Esophagus squamous epithelium (tissue), 5 donors: ENCODE measurements at places on chromosomes 11 and 22.
A peak's percentile ranks its signal among the peaks of the same experiment; 100 is the strongest.

DNA sequence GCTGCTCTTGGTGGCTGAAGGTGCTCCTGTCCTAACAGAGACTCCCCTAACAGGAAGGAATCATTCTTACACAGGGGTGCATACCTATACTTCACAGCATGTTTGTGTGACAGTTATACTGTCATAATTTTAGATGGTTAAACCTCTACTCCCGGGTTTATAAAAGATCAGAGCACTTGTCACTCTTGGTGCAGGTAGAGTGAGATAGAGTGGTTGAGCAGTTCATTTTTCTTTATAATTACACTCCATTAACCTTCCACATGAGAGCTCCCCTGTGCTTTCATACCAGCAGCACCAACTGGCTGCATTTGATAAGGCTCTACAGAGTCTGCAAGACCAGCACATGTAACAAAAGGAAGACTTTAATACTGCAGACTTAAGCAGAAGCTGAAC is 72.9 kb downstream of the LARGE2 start:
- DNase-seq, result no peak

DNA sequence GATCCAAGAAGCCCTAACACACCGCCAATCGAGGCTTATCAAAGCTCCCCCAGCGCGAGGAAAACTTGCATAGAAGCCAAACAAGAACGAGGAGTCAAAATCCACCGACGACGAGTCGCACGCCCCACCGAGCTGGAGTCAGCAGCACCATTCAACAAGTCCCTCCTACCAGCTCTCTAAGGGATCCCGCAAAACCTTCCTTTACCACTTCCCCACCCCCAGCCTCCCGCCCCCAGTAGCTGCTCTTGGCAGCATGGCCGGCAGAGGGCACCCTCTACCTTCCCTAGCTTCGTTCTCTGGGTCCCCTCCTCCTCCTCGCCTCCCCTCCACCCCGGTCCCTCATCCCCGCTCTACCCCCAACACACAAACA is 1.4 kb downstream of the BDNF start:
- no peak for DNase-seq

DNA sequence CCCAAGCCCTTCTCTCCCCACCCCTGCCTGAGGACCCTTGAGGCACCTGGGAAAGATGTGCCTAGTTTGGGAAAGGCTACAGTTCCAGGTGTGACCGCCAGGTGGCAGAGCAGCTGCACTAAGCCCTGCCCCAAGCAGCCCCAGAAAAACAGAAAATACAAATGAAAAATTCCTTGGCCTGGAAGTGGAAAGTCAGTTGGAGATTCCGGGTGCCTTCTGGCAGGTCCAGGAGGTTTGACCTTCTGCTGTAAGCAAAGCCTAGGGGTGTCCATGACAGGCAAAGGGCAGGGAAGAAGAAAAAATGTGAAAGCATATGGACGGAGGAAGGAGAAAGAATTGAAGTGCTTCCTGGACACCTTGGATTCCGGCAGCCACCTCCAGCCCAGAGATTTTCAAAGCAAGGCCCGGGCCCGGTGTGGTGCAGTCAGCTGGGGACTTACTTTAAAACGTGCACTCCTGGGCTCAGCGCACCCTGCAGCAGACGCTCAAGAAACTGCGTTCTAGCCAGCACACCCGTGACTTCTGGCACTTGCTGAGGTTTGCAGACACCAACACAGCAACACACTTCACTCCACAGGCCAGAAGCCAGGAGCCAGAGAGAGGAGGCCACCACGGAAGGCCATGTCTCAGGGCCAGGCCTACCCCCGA is 37.3 kb upstream of the SLC22A12 start:
- no peak for DNase-seq

DNA sequence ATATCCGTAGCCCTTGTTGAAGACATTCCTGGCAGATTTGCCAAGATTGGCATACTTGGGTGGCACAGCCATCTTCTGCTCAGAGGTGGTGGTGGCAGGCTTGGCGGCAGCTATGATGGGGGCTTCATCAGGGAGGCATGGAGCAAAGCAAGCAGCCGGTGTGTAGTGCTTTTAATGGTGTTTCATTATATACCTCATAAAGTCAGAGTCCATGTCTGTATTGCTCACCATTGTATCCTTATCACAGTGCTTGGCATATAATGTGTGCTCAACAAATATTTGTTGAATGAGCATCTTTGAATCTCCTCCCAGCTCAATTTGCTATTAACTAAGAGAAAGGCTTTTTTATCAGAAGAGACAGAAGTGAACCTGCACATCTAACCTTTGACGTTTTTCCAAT is 7.8 kb upstream of the DNHD1 start:
- DNase-seq, result no peak

DNA sequence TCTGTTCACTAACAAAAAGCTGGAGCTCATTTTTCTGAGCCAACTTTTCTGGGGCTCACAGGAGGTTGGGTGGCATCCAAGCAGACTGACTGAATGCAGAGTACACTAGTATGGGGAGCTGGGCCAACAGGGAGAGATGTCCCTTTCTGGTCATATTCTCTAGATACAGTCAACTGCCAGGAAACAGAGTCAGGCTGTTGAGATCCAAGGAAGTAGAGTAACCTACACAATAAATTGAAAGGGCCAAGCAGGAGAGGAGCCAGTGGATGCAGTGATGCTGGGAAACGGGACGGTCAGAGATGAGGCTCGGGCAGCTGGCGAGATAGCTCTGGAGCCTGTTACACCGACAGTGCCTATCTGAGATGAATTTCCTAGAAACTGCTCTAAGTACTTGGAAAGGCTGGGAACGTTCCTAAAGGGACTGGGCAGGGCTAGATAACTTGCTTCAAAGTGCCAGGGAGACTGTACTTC is 71.1 kb downstream of the LARGE2 start:
- no peak for DNase-seq

GRCh38 chr11:57126766-57127400 is 54.9 kb upstream of the LRRC55 start:
- DNase-seq, result no peak

GRCh38 chr11:61567286-61568061 is 13.4 kb downstream of the SYT7 start:
- DNase-seq, result no peak

DNA sequence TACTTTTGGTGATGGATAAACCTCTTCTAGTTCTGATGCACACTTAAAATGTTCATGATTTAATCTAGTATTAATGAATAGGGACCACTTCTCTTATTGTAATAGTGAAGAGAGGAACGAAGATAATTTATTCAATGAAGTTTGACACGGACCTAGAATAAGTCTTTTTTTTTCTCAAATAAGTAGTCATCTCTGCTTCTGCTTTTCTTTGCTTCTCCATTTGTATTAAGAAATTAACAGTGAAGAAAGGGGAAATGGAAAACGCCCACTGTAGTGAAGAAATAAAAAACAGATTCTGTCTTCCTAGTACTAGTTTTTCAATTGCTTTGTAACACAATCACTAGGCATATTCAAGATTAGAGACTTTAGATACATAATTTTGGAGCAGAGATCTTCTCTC is 73.0 kb downstream of the CD44 start:
- no peak for DNase-seq

DNA sequence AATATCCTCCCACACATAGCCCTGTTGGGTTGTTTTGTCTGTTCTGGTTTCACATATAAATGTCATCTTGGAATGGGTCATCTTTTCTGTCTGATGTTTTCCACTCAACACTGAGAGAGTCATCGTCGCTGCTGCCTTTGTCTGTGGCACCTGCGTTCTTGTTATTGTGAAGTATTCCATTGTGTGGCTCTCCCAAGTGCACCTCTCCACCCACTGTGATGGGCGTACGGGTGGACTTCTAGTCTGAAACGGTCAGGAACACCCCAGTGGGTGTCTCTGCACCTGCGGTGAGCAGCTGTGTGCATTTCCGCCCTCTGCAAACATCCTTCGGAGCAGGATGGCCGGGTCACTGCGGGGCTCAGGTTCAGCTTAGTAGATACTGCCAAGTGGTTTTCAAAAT is 34.5 kb upstream of the RTL6 start:
- DNase-seq, result no peak

DNA sequence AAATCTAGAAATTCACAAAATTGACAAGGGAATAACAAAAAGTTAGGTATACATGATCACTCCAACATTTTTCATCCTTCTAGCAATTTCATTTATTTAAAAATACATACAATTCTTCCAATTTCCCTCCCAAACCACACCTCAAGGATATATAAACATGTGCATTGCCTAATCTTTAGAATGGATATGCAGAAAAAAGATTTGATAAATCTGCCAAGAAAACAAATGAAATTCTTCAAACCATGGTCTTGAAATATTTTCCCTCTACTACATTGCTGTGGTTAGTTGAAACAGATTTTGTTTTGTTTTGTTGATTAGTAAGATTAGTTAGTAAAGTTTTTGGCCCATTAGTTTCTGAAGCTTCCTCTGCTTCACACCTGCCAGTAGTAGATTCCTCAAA is 703.3 kb upstream of the CCDC179 start:
- no peak for DNase-seq

- DNase-seq, result no peak
Observed at GRCh38 chr11:72751116-72752087, 806 bp downstream of the ARAP1 start.

GRCh38 chr11:2883979-2884815 is 1.4 kb downstream of the CDKN1C start:
- DNase-seq, result no peak

DNA sequence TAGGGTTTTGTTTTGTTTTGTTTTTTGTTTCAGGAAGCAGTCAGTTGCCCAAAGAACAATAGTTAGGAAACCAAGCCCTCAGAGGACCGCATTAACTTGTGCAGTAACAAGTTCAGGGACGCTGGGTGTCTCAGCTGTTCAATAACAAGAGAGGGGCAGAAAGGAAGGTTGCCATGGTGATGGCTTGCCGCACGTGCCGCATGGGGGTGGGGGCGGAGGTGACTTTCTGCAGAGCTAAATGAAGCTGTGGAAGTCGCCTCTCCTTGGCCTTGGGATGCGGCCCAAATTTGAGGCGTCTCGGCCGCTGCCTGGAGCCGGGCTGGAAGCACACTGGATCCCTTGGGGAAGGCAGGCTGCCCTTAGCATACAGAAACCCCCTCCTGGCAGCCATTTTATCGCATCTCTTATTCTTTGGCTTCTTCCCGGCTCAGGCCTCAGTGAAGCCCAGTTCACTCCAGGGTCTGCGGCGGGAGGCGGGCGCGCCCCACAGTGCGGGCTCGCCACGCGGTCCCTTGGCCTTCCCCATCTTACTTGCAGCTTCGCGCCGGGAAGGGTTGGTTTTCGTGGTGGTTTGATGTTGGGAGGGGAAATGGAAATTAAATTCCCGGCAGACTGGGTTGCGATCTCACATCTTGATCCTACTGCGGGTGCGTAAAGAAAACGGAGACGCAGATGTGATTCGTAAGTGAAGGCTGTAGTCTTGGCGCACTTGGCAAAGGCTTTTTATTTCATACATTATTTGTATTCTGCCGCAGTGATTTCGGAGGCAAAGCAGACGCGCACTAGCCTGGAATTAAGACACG is 94.3 kb downstream of the SLC17A6 start:
- no peak for DNase-seq

DNA sequence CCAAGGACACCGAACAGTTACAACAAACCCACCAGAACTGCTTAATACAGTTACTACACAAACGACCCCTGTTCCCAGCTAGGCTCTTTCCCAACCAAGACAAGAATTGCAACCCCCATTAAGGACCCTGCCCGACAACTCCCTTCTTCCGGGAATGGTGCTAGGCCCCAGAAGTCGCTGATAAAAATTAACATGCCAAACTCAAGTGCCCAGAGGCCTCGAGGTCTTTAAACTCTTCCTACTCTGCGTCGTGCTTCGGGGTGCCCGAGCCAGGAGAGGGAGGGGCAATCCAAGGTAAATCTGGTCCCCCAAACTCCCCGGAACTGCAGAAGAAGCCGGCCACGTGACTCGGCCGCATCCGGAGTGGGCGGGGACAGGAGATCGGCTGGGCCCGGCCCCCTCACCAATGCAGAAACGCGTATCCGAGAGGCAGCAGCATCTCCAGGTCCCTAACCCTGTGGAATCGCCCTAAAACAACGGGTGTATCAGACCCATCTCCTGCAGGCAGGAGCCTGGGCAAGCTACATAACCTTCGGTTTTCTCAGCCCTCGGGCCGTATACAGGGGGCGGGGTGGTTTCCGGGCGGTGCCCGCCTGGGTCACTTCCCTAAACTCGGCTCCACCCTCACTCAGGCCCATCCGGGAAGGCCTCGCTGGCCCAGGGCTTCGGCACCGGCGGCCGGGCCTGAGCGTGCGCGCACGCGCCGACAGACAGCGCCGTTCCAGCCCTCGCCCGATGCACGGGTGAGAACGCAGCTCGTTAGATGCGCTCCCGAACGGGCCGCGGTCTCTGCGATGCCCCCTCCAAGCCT is 1.1 kb downstream of the CFL1 start:
- peak; percentile 46 for DNase-seq

DNA sequence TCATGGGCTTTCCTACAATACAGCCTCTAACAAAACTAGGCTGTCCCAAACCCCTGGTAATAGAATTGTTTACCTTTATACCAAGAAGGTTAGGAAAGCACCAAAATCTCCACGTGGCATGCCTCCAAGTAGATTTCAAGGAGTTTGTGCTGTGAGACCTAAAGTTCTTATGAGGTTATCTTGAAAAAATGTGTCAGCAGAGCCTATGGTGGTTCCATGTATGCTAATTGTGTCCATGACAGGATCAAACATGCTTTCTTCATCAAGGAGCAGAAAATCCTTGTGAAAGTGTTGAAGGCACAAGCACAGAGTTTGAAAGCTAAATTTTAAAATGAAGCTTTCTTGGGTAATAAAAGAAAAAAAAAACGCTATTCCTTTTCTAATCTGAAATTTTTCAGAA is 36.2 kb downstream of the CCDC73 start:
- DNase-seq, result no peak

GRCh38 chr11:76901144-76901543 is 40.4 kb downstream of the ACER3 start:
- DNase-seq, result no peak

- DNase-seq, result no peak
Observed at GRCh38 chr22:40395607-40396006, 25.2 kb downstream of the SGSM3 start.

DNA sequence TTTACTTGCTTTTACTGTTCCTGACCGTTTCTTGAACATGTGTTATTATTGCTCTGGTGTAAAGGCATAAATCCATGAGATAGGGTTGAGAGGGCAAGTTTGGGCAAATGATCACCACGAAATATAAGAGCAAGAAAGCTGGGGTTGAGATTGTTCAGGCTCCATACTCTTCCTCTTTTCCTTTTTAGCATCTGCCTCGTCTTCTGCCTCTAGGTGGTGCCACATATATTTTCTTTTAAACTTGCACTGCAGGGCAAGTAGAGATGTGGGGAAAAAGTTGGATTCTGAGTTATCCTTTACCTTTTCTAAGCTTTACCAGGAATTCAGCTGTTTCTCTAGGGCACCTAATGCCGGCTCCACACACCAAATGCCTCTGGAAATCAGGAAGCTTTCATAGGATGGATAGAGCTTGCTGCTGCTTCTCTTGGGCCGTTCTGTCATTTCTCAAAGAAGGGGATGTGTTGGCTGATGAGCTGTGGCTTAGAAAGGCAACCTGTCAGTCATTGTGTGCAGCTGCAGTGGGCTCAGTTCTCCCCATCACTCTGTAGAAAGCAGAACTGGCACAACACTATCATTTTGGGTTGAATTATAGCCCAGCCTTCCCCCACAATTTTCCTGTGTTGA is 98.2 kb downstream of the LDLRAD3 start:
- DNase-seq, result no peak
